ENCODE measurements at places on chromosomes 4 and X.

GRCh38 chr4:155809835-155810234 is 51.0 kb downstream of the GUCY1B1 start:
- peak; percentile 67 for DNase-seq

GRCh38 chrX:107628662-107629539 is 591 bp downstream of the PRPS1 start:
- DNase-seq = peak; percentile 62

DNA sequence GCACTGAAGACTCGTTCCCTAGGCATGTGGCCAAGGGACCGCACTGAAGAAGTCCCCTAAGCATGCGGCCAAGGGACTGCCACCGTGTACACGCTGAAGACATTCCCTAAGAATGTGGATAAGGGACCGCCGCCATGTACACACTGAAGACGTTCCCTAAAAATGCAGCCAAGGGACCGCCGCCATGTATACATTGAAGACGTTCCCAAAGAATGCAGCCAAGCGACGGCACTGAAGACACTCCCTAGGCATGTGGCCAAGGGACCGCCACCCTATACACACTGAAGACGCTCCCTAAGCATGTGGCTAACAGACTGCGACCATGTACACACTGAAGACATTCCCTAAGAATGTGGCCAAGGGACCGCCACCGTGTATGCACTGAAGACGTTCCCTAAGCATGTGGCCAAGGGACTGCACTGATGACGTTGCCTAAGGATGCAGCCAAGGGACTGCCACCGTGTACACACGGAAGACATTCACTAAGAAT is 31.5 kb downstream of the DHRSX start:
- no peak for DNase-seq

DNA sequence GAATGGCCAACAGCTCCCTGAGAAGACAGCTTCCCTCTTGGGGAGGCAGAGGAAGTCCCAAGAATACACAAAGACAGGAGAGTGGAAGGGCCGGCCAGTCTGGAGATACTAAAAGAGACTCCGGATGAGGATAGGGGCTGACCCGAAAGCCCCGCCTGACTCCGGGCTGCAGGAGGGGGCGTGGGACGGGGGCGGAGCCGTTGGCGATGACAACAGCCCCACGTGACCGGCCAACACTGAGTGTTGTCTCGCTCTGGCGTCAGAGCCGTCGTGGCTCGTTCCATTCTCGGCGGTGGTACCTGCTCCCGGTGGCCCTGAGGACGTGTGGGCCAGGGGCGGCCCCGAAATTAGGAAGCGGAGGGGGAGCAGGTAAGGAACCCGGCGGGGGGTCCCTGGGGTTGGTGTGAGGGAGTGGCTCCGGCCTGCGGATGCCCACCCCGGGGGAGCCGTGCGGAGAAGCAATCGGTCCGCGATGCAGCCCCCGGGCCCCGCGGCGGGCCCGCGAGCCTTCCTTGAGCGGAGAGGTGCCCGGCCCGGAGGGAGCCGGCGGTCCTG is at the start of gene BEX4:
Gene BEX4 (plus strand): TSS at position 239 of the 555 bp plus-strand sequence. CDS start 1,046 bp downstream, outside the sequence.
- peak; percentile 26 for DNase-seq

GRCh38 chrX:7926501-7926900 is 712 bp downstream of the PNPLA4 start:
- DNase-seq = no peak

DNA sequence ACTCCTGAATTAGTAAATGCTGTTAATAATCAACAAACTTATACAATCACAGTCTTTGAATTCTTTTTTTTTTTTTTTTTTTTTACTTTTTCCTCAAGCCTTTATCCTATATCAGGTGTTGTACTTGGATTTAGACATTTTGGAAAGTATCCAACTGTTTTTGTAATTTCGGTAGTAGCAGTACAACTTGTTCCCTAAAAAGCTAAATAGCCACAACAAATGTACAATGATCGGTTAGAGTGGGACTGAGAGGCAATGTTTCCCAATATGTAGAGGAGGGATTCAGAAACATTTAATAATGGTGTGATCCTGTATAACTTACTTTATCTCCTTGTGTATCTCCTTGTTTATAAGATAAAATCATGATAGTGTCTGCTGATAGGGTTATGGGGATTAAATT is 343.1 kb downstream of the GRID2 start:
- DNase-seq = no peak

- no peak for DNase-seq
Observed at GRCh38 chr4:156734965-156735895, 236.4 kb downstream of the PDGFC start.

GRCh38 chr4:766152-766515 is 59.8 kb downstream of the CPLX1 start:
- no peak for DNase-seq

- no peak for DNase-seq
Observed at GRCh38 chrX:111180750-111181240, 84.8 kb downstream of the PAK3 start.

Data from GM06990 (cell line).